ENCODE measurements at places on chromosomes 6 and 20. TPM values are rescaled to one million over a fixed set of nuclear protein-coding genes. Genes with fewer than 3 reads are reported as not detected.
A peak's percentile ranks its signal among the peaks of the same experiment; 100 is the strongest.

GRCh38 chr20:51043811-51044210 is 20.9 kb upstream of the KCNG1 start:
- DNase-seq = no peak

- no peak for DNase-seq
These were observed 101.8 kb downstream of the YTHDF1 start for GRCh38 chr20:63114006-63114692.

GRCh38 chr6:147870506-147871110 is 362.1 kb downstream of the SAMD5 start:
- no peak for DNase-seq

VWA7 gene
- total RNA-seq = 3.7 TPM

GRCh38 chr6:44115866-44116265 is 11.4 kb downstream of the MRPL14 start:
- no peak for DNase-seq

- DNase-seq = no peak
These were observed 256.9 kb upstream of the PLCB4 start for GRCh38 chr20:8811801-8812594.

SLC35F1 gene
- total RNA-seq = not detected

CYP21A2 gene
- not detected for total RNA-seq

- no peak for DNase-seq
These were observed 106.2 kb downstream of the ERMARD start for GRCh38 chr6:169857343-169858292.

SIRPB2 gene
- total RNA-seq = not detected

OR2H1 gene
- total RNA-seq = not detected

DNA sequence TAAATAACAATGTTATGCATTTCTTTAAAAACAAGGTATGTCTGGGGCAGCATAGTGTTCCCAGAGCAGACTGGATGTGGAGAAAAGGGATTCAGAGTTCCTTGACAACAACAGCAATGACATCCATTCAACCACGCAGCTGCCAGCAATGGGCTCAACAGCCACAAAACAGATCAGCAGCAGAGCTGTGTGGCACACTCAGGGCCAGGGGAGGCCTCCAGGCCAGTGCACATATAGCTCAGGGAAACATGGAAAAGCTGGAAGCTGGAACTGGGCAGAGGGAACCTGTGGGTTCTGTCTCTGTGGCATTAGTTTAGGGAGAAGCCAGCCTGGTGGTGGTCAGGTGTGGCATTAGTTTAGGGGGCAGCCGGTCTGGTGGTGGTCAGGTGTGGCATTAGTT is 148.3 kb downstream of the SMOC2 start:
- no peak for DNase-seq

IFNGR1 gene
- 23.6 TPM for total RNA-seq

- DNase-seq = no peak
These were observed 156.0 kb upstream of the FAM83B start for GRCh38 chr6:54690596-54690995.

GRCh38 chr20:4490045-4490444 is 231.7 kb upstream of the PRND start:
- DNase-seq = no peak

DNA sequence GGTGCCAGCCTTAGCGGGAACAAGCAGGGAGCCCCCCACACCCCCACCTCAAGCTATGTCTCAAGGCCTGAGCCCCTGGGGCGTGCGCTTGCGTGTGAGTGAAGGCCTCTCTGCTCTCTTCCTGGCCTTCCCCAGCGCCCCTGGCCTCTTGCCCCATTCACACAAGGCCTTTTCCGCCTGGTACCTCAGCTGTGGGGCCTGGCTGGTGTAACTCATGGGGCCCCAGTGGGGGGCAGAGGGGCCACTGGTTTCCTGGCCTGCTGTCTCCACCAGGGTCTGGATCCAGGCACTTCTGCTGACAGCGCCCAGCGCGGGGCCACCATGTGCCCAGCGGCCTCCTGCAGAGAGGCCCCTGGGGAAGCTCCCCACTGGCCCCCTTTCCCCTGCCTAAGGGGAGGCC is 34.7 kb downstream of the GNAS-AS1 start:
- DNase-seq = no peak

GRCh38 chr20:53073636-53074415 is 101.7 kb downstream of the TSHZ2 start:
- no peak for DNase-seq

CAGE1 gene
- 0.27 TPM for total RNA-seq

- DNase-seq = no peak
These were observed 6.0 kb downstream of the SCUBE3 start for GRCh38 chr6:35219683-35220326.

GRCh38 chr20:48660788-48661187 is 167.0 kb downstream of the PREX1 start:
- no peak for DNase-seq

HNF4A gene
- not detected for total RNA-seq

DNA sequence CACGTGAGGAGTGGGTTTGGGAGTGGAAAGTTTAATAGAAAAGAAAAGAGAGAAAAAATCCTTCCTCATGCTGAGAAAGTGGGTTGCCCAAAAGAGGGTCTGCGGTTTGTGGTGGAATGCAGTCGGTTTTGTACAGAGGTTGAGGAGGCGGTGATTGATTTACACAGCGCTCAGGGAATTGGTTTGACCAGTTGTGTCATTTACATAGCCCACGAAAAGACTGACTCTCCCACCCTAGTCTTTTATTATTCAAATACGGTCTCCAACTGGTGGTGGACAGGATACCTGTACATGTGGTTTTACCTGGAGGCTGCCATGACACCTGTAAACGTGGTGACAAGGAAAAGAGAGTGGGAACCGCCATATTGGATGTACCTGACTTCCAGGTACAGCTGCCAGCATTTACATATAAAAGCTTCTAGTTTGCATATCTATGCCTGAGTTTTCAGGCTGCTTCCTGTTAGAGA is 42.1 kb downstream of the HLA-DPB1 start:
- DNase-seq = no peak

PRND gene
- total RNA-seq = not detected

DNA sequence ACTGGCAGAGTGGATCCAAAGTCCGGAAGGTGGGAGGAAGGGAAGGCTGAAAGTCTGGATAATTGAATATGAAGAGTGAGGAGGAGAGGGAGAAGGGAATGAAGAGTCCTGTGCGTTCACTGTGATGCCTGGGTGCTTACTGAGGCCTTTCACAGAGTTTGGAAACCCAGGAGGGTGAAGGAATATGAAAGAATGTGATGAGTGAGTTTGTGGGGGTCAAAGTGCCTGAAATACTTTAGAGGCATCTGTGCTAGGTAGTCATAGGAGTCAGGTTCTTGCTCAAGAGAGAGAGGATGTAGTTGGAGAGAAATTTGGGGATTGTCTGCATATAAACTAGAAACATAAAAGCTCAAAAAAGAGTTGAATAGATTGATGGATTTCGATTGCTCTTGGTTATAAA is 20.7 kb downstream of the NKX2-4 start:
- no peak for DNase-seq

CCDC28A gene
- total RNA-seq = 22.4 TPM

GRCh38 chr20:47773371-47773786 is 11.9 kb downstream of the SULF2 start:
- DNase-seq = no peak

DNA sequence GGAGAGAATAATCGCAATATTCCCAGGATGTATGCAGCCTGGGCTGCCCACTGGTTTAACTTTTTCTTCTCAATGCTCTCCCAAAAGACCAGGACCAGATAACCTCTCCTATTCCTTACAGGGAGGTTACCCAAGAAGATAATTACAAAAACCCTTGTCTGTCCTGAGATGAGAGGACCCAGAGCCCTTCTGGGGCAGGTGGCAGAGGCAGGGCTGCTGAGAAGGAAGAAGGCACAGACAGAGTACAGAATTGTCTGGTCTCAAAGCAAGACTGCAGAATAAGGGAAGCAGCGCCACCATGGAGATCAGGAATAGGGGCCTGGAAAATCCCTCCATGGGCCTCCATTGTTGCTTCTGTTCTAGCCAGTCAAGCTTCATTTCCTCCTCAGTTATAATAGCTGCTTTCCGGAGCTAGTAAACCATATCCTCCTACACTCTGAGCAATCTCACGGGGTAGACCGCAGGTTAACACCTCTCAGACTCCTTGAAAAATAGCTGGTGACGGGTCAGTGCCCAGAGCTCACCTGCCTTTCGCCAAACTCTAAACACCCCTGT is 463 bp upstream of the HLA-DMB start:
- DNase-seq = peak; percentile 93

GPANK1 gene
- 40.7 TPM for total RNA-seq

DNA sequence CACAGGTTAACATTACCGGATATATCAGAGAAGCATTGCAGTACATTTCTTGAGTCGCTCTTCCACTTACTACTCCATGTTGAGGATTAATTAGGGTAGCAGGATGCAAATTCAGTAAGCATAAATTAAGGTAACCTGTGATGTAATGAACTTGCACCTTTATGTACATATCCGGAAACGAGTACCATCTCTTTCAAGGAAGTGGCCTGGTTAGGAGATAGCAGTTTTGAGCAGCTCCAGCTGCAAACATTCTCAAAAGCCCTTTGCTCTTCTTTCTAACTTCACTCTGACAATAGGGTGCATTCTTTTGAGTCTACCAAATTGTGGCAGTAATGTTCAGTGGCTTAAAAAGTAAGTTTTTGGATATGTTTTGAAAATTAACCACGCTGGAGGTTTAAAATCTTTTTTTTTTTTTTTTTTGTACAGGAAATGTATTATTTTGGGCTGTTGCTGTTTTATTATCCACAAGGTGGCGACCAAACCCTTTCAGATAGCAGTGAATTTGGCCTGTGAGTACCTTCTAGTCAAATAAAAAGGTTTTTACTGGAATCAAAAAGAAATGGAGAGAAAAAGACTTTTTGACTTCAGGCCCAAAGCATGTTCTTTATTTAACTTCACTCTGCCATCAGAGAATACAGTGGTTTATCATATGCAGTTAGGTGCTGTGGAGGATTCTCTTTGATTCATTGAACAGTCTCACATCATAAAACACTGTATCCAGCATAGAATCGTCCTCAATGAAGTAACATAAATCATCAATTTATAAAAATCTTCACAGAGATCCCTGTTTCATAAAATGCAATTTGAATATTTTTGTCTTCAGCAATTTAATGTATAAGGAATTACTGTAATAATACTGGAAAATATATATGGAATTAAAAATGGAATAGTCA is 8.9 kb downstream of the FAM217B start:
- DNase-seq = peak; percentile 70

DNA sequence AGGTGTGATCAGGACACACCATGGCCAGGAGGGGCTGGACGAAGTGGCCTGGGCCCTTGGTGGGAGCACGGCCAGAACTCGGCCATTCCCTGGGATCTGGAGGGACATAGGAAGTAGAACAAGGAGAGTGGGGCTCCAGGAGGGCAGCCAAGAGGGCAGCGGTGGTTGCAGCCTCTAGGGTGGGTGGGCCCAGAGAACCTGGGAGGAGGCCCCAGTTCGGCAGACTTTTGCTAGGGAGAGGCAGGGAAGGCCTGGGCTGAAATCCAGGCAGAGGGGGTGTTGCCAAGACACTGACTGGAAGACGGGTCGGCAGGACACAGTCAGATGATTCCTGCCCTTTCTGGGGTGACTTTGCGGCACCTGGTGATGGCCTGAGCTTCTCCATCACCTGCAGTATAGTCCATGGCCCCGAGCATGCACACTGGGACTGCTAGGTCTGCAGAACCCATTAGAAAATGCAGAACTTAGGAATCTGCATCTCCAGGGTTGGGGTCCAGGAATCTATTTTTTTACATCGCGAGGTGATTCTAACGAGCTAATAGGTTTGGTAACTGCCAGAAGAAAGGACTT is 224.8 kb downstream of the SYNDIG1 start:
- no peak for DNase-seq

- no peak for DNase-seq
These were observed 20.6 kb upstream of the CHMP4B start for GRCh38 chr20:33790566-33790965.

DNA sequence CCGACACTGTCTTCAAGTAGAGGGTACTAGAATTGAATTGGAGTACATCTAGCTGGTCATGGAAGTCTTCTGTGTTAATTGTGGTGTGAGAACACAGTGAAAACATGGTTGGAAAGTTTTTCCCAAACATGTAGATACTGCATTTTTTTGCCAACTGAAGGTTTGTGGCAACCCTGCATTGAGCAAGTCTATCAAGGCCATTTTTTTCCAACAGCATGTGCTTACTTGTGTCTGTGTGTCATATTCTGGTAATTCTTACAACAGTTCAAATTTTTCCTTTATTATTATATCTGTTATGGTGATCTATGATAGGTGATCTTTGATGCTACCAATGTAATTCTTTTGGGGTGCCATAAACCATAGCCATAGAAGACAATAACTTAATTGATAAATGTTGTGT is 147.0 kb downstream of the MYB start:
- DNase-seq = no peak

DNA sequence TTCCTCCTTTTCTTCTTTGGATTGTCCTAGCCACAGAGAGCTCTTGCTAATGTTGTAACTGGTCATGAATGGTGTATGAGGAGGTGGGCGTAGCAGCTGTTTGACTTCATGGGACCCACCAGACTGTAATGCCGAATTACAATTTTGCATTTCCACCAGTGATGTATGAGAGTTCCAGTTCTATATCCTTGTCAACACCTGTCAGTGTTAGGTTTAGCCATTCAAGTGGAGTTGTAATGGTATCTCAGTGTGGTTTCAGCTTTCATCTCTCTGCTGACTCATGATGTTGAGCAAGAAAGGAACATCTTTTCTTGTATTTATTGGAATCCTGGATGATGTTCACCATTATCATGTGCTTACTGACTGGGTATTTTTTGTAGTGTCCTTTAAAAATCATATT is 5.1 kb downstream of the IGF2R start:
- DNase-seq = no peak

- DNase-seq = no peak
These were observed 89.8 kb downstream of the MDN1 start for GRCh38 chr6:89729818-89730217.

DNA sequence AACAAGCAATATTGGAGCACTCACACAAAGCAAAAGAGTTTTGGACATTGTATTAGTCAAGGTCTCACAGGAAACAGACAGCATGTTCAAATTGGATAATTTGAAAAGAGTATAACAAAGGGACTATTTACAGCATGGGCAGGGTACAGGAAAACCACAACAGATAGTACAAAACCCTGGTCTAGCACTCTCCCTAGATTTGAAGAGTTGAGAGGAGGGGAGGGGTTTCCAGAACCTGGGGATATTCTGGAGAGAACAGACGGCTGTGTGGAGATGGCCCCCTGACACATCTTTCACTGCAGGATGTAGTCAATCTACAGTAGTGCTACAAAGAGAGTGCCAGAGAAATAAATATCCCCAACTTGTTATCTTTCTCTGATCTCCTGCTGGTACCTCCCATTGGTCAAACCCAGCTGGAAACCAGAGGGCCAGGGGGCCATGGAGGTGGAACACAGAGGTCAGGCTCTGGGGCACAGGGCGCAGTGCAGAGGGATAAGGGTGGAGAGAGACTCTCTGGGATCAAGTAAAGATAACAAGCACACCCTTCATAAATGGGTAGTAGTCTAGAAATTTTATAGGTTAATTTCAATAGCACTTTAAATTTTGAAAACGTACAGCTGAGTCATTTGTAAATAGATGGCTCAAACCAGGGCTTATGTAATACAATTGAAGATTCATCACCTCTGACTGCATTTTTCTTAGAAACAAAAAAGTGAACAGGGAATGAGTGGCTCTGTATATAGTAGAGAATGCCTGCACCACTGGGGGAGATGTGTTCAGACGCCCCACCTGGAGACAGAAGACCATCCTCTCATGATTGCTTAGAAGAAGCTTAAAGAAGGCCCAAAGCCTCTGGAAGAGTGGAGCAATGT is 25.7 kb downstream of the RCAN2 start:
- DNase-seq = no peak

FRS3 gene
- 8.7 TPM for total RNA-seq

- no peak for DNase-seq
These were observed 71.4 kb upstream of the SCAF8 start for GRCh38 chr6:154661768-154662167.

- no peak for DNase-seq
These were observed 71.8 kb downstream of the TNFAIP3 start for GRCh38 chr6:137938770-137939379.

All from OCI-LY7 (cell line).